Smooth muscle cell of bladder (primary cell): ENCODE measurements at places on chromosomes 11 and 22. TPM values are rescaled to one million over a fixed set of nuclear protein-coding genes. Genes with fewer than 3 reads are reported as not detected.

DUSP18 gene
- total RNA-seq = 3.8 and 5.6 TPM in 2 replicates

LARGE1 gene
- total RNA-seq = 12.1 and 26.6 TPM in 2 replicates

LIF gene
- 17.3 and 34.1 TPM in 2 replicates for total RNA-seq

KDM4E gene
- total RNA-seq = not detected in 2 replicates

BRMS1 gene
- 49.1 and 54.2 TPM in 2 replicates for total RNA-seq

RIN1 gene
- total RNA-seq = 9.7 and 16.2 TPM in 2 replicates

VSTM5 gene
- 0.18 and 0.43 TPM in 2 replicates for total RNA-seq

TECTA gene
- total RNA-seq = 0.28 and 0.37 TPM in 2 replicates

DERL3 gene
- total RNA-seq = 0.14 and 0.37 TPM in 2 replicates

TPBGL gene
- under 0.01 TPM in 1 of 2 replicates, not detected in the other for total RNA-seq
